ENCODE measurements at places on chromosomes 1 and 21.
A peak's percentile ranks its signal among the peaks of the same experiment; 100 is the strongest.

DNA sequence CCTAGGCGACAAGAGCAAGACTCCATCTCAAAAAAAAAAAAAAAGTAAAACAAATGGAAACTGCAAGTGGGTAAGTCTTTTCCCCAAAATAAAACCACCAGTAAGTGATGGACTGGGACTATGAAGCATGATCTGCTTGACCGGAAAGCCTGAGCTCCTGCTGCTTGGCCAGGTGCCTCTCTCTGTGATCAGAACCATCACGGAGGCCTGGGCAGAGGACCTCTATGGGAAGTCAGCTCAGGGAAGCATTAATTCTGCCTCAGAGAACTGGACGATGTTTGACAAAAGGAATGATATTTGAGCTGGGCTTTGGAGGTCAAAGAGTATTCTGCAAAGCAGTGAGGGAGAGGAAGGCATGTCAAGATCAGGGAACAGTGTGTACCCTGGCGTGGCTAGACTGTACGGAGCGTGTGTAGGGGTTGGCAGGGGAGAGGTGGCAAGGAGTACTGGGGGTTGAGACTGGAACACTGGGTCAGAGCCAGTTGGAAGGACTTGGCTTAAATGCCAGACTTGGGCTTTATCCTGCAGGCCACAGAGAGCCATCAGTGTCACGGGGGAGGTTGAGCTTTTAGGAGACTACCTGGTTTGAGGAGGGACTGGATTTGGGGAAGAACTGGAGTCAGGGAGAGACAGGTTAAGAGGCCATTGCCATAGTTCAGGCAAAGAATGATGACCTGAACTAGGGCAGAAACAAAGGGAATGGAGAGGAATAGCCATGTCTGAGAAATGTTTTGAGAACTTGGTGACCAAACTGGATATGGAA lies 16.4 kb downstream of the ATP1A2 start:
- no peak for DNase-seq

- no peak for DNase-seq
These were observed 55.8 kb upstream of the CLDN14 start for GRCh38 chr21:36535618-36536241.

DNA sequence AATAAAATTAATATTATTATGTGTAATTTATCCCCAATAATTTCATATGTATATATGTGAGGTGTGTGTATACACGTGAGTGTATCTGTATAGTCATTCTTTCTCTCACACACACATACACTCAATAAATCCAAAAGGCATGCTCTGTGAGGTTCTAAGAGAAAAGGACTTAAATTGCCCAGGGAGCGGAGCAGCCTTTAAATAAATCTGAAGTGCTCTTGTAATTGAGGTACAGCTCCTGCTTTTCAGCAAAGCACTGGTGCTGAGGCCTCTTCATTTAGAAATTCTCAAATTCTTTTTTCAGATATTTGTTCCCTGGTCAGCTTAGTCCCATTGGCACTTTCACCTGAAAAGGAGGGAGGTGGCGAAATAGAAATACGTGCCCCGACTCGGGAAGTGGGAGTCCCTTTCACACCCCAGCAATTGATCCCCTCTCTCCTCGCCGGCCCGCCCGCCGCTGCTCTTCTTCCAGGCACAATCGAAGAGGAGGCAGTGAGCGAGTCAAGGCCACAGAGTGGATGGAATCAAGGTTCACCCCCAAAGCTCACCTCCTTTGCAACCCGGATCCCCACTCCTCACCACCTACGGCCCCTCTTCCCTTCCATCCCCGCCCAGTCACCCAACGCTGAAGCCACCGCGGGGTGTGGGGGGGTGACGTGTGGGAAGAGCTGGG lies 944 bp downstream of the PLPPR5 start:
- DNase-seq = no peak

DNA sequence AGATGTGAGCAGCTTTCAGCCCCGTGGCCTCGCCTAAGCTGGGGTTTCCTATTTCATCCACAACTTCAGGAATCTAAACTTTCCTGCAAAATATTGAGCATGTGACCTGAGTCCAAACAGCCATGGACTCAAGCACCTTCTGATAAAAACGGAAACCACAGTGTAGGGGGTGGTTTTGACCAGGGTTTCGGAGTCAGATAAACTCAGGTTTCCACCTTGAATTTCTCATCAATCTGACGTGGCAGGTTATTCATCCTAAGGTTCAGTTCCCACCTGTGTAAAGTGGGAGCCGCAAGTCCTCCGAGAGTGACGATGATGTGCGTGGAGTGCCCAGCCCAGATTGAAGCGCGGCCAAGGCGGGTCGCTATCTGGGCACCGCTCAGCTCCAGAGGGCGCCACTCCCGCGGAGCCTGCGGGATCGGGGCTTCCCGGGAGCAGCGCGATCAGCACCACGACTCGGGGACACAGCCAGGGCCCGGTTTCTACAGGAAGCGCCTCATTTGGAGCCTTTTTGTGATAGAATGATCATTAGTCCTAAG lies 871 bp upstream of the ETS2 start:
- peak; percentile 53 for DNase-seq

- no peak for DNase-seq
These were observed 32.1 kb downstream of the FAM151A start for GRCh38 chr1:54591127-54591756.

GRCh38 chr1:72288886-72289285 lies 6.5 kb upstream of the NEGR1 start:
- DNase-seq = no peak

GRCh38 chr1:209899948-209900347 lies 38.1 kb upstream of the SYT14 start:
- no peak for DNase-seq

DNA sequence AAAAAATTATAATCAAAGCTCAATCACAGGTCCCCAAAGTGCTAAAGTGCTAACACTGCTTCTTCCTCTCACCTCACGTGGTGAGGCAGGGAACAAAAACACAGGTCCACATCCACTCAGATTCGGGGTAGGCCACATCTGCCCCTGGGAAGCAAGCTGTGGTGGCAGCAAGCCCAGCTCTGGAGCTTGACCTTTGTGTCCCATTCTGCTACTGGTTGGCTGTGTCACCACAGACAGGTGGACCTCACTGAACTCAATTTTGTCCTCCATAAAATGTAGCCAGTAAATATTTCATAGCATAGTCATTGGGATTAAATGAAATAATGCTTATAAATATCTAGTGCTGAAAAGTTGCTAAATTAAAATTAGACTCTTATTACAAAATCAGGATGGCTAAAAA lies 8.5 kb downstream of the AZIN2 start:
- DNase-seq = no peak

DNA sequence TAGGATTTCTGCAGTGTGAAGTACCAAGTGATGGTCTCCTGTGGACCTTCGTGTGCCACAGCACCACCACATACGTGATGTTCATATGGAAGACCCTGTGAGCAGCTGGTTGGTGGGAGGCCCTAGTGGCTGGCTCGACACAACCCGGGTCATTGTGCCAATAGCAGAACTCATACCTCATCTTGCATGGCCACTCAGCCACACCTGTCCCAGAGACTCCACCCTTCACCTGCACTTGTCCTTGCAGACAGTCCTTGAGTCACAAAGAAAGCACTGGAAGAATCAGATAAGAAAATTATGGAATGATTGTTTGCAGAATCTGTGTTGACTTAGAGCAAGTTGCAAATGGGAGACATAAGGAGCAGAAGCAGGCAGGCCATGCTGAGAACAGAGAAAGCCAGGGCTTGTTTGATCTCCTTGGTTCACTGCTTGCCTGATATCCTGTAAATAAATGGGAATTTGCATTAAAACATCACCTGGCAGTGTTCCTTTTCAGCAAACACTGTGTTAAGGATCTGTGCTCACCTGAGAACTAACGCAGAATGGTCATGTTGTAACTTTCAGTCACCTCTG lies 307.7 kb downstream of the SIPA1L2 start:
- DNase-seq = no peak
